ENCODE measurements at places on chromosomes 12 and 14.

DNA sequence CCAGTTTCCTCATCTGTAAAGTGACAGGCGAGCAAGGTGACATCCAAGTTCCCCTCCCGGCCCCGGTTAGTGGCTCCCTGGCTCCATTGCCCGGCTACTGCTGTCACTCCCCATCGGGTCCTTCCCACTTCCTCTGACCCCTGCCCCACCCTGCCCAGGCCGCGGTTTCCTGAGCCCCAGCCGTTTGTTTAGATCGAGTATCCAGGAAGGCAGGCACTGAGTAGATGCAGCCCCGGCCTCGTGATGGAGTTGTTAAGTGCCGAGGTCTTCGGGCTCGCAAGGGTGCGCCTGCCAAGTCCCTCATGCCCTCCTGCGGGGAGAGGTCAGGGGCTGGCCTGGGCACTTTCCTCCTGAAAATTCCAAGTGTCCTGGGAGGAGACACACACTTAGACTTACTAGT, 55.4 kb downstream of the TEAD4 start:
- no peak for DNase-seq

GRCh38 chr12:19171731-19172130, 42.2 kb downstream of the PLEKHA5 start:
- no peak for DNase-seq

GRCh38 chr14:20855652-20856291, 35.4 kb upstream of the RNASE3 start:
- peak; percentile 58 for DNase-seq

- DNase-seq = no peak
These were observed 58.7 kb downstream of the SUSD6 start for GRCh38 chr14:69670093-69670492.

GRCh38 chr14:104436741-104437701, 142.5 kb upstream of the C14orf180 start:
- peak; percentile 14 for DNase-seq

DNA sequence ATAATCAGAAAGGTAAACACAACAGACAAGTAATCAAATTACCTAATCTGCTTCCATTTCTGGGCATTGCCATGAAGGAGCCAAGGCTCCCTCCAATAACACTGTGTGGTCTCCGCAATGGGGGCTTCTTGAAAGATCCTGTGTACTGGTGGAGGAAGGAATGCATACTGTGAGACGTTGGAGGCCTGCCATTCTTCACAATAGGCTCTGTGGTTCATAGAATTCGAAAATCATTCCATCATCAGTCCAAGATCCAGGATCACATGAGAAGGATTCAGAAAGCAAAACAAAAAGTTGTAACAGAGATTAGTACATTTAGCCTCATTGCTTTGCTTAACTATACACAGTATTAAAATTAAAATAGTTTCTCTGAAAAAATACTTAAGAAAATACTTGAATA, 76.3 kb downstream of the CDK17 start:
- DNase-seq = no peak

- no peak for DNase-seq
These were observed 206.2 kb downstream of the SLC6A15 start for GRCh38 chr12:84706374-84706773.

DNA sequence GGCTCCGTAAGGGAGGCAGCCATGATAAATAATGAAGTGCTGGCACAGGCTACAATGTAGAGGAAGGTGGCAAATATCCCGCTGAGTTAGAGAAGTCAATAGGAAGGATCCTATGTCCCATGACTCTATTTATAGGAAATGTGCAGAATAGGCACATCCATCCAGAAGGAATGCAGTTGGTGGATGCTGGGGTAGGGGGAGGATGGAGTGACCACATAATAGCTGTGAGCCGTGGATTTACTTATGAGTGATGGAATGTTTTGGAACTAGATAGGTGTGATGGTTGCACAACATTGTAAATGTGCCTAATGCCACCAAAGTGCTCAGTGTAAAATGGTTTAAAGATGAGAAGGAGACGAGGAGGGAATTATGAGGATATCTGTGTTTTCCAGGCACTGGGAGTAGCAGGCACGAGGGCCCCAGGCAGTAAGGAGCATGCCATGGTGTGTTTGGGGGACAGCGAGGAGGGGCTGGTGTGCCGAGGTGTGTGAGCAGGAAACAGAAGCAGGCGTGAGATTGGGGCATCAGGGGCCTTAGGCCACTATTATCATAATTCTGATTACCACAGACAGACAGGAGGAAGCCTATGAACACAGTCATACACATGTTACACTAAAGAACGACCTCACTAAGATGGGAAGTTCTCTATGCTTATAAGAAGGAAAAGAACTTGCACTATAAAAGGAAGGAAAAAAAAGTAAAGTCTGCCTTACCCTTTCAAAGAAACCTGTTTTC, 837.3 kb upstream of the TMEM132C start:
- DNase-seq = no peak

DNA sequence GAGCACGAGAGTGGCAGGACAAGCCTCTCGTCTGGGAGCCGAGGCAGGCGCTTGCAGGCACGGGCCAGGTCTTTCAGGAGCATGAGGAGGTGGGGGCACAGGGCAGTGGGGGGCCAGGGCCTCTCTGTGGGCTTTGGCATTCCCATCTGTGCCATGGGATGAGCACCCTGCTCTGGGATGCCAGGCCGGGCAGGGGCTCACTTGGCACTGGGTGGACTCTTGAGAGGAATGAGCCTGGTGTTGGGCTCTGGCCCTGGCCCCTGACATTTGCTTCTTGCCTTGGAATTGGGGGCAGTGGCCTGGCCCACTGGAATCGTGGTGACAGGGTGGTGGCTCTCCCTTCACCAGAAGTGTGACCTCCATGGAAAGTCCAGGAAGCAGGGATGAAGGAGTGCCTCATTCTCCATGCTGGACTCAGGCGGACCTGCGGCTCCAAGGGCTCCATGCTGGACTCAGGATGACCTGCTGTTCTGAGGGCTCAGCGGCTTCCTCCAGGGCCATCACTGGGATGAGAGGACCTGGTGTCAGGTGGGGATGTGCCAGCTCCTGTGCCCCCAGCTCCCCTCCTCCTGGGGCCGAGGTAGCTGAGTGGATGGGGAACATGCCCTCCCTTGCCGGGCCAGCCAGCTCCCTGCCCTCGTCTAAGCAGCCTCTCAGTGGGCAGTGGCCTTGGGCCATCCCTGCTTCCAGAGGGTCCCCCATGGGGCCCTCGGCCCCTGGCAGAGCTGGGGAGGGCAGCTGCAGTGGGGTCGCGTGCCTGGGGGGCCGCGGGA, 220.3 kb downstream of the KIF26A start:
- no peak for DNase-seq

GRCh38 chr12:33180918-33181317, 258.7 kb downstream of the SYT10 start:
- DNase-seq = no peak

DNA sequence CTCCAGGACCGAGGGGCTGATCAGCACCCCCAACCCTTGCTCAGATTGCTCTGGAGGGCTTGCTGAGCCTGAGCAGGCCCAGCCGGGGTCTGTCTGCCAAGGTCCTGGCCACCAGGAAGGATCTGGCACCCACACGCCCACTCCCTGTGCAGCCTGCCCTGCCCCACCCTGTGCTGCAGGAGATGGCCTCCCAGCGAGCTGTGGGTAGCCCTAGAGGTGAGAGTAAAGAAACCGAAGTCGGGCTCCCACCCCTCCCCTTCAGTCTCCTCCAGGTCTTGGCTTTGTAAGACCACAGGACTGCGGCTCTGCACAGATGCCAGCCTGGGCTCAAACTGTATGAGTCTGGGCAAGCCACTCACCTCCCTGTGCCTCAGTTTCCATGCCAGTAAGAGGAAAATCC, 307.8 kb downstream of the BCL11B start:
- DNase-seq = no peak

GRCh38 chr12:3728686-3729085, 24.2 kb downstream of the CRACR2A start:
- DNase-seq = peak; percentile 68

DNA sequence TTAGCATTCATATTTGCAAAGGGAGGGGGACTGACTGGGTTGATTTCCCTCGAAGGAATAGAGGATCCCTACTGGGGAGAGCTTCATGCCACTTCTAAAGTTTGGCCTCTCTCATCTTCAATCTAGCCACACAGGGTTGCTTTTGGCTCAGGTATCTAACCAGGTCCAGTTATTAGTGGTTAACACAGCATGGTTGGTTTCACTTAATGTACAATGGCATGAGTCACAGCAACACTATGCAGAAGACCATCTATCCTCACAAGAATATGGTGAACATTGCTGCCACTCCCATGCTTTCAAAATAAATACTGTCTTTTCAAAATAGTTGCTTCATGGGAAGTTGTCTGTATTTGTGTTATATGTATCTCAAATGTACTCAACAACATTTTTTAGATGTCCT, 6.6 kb upstream of the RAB3IP start:
- no peak for DNase-seq
